ENCODE measurements at places on chromosomes 3 and 15. TPM values are rescaled to one million over a fixed set of nuclear protein-coding genes. Genes with fewer than 3 reads are reported as not detected.

Gene SEMA6D
- total RNA-seq: 3.8 TPM

DNA sequence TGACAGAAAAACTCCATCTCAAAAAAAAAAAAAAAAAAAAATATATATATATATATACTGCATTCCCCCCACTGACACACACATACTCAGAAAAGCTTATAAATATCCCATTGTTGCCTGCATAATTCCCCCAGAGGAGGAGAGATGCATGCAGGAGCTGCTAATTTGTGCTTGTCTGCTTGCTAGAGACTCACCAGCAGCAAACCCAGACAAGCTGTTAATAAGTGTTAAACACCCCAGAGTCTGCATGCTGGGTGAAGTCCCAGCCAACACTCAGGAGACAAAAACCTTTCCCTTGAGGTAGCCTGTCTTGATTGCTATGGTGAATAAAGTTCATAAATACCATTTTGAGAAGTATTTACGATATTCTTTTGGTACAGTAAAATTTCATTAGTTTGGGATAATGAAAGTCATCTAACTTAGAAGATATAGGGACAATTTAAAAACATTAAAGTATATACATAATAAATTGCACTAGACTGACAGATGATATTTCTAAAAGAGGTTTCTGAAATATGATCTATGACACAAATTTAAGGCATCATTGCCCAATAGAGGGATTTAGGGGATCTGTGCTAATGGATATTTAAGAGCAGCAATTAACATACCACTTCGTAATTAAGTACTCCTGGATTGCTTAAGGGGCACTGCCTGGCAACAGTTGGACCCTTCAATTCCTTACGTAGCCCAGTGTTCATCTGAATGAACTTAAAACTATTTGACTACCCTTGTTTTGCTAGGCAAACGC is 400.0 kb upstream of the C2CD4B start:
- no peak for DNase-seq

DNA sequence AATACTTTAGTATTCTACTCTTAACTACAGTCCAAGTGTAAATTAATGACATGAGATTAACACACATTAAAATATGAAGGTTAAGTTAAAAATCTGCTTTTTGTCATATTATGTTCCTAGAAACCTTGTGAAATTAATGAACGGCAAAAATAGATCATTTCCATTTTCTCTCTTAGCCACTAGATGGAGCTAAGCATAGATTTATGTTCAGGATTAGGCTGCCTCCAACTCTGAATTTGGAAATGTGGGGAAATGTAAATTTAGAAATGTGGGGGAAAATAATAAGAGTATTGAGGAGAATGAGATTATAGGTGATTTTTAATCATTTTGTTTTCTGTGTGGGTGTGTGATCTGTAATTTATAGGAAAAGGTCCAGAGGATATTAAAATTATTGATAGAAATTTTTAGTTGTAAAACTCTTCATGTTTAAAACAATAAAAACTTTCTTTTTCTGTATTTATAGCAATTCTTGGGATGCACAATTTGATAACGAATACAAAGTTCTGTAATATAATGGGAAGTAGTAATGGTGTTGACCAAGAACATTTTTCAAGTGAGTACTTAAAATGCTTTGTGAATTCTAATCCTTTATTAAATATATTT is 59.2 kb downstream of the TMOD3 start:
- DNase-seq: no peak

DNA sequence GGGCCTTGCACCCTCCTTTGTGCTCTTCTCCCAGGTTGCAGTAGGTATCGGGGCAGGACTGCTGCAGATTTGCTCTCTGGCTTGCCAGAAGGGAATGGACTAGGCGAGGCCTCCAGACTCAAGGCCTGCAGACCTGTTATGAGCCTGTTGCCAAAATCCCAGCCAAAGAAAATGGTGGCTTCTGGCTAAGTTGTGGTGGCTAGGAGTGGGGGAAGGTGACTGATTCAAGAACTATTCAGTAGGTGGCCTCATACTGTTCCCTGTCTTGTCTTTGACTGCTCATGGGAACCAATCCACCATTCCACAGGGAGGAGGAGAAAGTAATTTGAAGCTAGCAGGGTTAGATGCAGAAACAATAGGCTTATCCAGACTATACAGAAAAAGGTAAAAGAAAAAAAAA is 380.4 kb upstream of the PROK2 start:
- DNase-seq: no peak

DNA sequence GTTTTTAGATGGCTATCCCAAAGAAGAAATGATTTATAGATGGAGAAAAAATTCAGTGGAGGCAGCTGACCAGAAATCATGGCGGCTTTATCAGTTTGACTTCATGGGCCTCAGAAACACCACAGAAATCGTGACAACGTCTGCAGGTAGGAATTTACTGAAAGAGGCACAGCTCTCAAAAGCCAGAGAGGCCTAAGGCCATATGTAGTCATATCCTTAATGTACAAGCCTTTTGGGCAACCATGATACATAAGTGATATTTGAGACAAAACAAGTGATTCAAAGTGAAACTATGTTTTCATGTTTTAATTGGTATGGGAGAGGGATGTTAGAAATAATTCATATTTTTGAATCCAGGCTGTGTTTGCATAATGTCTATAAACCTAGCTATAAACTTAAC is 509.7 kb downstream of the GABRG3 start:
- no peak for DNase-seq

All from esophagus muscularis mucosa (tissue), 4 donors.